Effector CD4-positive, alpha-beta T cell (primary cell): ENCODE measurements at places on chromosomes 2 and 18.

DNA sequence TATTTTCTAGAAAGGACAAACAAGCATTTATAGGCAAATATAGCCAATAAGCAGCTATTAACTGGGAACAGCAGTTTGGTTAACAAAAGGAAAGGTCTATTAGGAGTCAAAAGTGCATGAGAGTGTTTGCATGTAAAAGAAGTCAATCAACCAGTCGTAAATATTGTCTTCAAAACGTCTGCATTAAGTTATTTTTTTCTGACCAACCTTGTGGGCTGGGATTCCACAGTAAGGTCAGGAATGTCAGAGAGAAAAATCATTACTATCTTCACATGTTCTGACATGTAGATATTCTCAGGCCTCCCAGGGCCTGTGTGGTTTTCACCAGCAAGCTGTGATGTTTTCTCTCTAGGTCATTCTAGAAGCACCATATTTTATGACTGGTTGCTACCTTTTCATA, 922.5 kb downstream of the SUCLG1 start:
- DNase-seq: no peak

GRCh38 chr18:63788447-63789096, 13.4 kb downstream of the SERPINB7 start:
- DNase-seq: peak; percentile 2

DNA sequence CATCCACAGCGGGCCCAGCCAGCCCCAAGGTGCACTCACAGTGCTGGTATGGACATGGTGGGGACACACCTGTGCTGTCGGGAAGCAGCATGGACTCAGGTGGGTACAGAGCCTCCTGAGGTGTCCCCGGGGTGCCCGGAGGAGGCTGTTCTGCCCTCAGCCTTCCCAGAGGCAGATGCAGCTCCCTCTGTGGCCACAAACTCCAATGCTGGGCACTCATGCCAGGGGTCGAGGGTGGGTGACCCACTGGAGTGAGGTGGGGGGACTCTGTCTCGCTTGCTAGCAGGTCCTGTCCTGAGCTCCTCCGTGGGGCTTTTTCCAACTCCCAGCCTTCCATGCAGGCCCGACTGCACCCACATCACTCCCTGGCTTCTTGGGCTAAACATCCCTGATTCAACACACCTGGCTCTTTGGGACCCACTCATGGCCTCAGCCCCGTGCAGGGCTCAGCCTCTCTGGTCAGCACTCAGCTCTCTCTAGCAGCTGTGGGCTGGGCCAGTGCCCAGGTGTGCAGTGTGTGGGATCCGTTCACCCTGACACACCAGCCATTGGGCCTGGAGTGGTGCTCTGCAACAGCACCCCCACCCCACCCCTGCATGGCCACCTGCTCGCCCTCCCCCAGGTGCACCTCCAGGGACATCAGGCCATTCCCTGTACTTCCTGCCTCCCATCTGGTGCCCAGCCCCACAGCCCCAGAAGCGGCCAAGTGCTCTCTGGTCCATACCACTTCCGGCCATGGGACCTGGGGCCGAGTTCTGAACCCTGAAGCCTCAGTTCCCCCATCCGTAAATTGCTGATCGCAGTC, 16.0 kb downstream of the RAMP1 start:
- DNase-seq: no peak

- DNase-seq: no peak
Measured at GRCh38 chr2:47519604-47520301, 116.8 kb downstream of the MSH2 start.

DNA sequence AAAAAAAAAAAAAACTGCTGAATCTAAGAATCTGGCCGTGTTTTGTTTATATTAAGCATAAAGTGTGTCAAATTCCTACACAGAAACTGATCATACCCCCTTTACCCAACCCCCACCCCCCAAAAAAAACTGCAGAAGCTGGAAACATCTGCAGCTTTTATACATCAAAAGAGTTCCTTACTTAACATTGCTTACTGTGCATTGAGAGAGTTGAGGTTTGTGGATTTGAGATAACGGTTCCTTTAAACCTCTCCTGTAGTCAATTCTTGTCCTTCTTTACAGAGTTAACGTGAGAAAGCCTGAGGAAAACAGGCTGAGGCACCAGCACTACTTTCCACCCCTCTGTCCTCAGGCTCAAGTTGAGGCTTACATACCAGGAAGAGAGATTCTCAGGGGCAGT, 34.5 kb downstream of the FRZB start:
- DNase-seq: no peak

- DNase-seq: no peak
Measured at GRCh38 chr2:103656558-103656957, 894.7 kb downstream of the TMEM182 start.

GRCh38 chr2:217650229-217650628, 352.6 kb downstream of the TNS1 start:
- no peak for DNase-seq

DNA sequence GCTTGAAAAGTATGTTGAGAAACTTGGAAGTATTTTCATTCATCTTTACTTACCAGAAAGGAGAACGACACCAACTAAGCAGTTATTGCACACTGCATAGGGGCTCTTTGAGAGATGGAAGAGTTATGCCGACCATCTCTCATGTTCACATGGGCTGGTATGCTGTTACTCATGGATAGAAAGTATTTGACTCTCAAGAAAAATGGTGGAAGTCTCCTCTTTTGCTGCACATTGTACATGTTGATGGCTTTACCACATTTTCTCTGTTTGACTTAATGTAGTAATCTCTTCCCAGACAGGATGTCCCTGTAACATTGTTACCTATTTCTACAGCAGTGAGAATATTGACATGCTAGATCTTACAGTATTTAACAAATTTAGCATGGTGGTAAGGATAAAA, 23.2 kb downstream of the CAB39 start:
- no peak for DNase-seq

- DNase-seq: peak; percentile 73
Measured at GRCh38 chr2:160406591-160407392, 86.8 kb downstream of the RBMS1 start.
